GM23338 (cell line): ENCODE measurements at places on chromosomes 2 and 18. TPM values are rescaled to one million over a fixed set of nuclear protein-coding genes. Genes with fewer than 3 reads are reported as not detected.

TRIM54 gene
- 3.3 and 4.5 TPM in 2 replicates for total RNA-seq

GRCh38 chr2:172169611-172170010 lies 66.9 kb upstream of the DLX2 start:
- H3K4me1 ChIP-seq: peaks cover 14% of the 10 kb centered on the region
- DNase-seq: no peak
- no peaks in the 10 kb centered on the region for H3K36me3 ChIP-seq
- no peak overlapping the region for H3K4me3 ChIP-seq
- H3K27ac ChIP-seq: no peak overlapping the region

- H3K27ac ChIP-seq: no peak overlapping the region
- H3K27me3 ChIP-seq: no peaks in the 10 kb centered on the region
- H3K4me3 ChIP-seq: no peak overlapping the region
Measured at GRCh38 chr2:18814387-18814786, 225.0 kb upstream of the NT5C1B start.

GRCh38 chr18:75210274-75211001 lies at the start of gene TSHZ1:
TSHZ1 (plus strand) TSS chr18:75210797; CDS start chr18:75211877, 1,080 bp downstream.
- H3K36me3 ChIP-seq: no peaks in the 10 kb centered on the region
- peaks cover 38% of the 10 kb centered on the region for H3K4me1 ChIP-seq
- DNase-seq: peak; percentile 80

DNA sequence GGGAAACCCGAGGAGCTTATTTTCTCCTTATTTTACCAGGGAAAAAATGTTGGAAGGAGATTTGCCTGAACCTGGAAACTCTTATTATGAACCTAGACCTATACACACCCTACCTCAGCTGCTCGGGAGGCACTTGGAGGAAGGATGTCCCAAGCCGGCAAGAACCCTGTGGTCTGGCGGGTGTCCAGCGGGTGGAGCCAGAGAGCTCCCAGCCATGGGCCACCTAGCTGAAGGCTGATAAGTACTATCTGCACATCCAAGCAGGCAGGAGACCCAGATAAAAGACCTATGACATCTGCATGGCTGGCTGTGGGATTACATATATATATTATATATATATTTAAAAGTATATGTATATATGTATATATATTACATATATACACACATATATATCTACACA lies 1.1 kb upstream of the SLC14A1 start:
- no peaks in the 10 kb centered on the region for H3K36me3 ChIP-seq
- no peaks in the 10 kb centered on the region for H3K4me1 ChIP-seq
- no peak overlapping the region for H3K27ac ChIP-seq
- DNase-seq: peak; percentile 87

DNA sequence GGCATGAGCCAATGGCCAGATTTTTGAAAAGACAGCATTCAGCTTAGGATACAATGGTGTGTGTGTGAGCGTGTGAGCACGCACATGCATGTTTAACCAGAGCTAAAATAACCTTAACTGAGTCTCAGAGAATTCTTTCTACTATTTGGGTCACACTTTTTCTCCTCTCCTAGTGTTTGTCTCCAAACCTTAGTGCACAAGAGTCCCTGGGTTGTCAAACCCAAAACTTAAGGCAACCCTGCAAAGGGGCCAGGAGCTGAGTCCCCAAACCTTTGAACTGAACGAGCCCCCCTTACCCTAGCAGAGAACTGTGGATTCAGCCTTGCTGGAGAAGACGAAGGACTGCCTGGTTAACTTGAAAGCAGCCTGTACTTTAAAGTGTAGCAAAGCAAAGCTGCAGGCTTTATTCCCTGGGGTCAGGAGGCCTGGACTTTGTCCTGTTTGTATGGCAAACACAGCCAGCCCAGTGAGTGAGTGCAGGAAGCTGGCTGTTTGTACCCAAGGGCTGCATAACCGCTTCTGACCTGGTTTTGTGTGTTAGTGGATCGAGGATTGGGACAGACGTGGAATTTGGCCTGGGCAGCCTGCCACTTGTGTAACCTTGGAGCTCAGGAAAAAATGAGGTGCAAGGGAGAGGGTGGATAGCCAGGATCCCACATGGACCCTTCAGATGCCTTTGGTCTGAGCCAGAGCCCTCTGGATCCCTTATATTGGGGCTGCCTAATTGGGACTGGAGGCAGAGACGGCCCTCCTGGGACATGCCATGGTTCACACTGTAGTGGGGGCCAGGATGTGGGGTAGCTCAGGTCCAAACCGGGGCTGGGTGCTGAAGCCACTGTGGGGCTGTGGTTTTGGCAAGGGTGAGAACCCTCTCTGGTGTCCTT lies 6.4 kb upstream of the PSMD1 start:
- no peaks in the 10 kb centered on the region for H3K36me3 ChIP-seq
- H3K27ac ChIP-seq: no peak overlapping the region
- peaks cover 24% of the 10 kb centered on the region for H3K27me3 ChIP-seq
- peaks cover 5% of the 10 kb centered on the region; the same call in 1 of the 2 replicates for H3K4me1 ChIP-seq
- no peak for DNase-seq
- H3K4me3 ChIP-seq: no peak overlapping the region

IL1R2 gene
- total RNA-seq: not detected in 2 replicates

DNA sequence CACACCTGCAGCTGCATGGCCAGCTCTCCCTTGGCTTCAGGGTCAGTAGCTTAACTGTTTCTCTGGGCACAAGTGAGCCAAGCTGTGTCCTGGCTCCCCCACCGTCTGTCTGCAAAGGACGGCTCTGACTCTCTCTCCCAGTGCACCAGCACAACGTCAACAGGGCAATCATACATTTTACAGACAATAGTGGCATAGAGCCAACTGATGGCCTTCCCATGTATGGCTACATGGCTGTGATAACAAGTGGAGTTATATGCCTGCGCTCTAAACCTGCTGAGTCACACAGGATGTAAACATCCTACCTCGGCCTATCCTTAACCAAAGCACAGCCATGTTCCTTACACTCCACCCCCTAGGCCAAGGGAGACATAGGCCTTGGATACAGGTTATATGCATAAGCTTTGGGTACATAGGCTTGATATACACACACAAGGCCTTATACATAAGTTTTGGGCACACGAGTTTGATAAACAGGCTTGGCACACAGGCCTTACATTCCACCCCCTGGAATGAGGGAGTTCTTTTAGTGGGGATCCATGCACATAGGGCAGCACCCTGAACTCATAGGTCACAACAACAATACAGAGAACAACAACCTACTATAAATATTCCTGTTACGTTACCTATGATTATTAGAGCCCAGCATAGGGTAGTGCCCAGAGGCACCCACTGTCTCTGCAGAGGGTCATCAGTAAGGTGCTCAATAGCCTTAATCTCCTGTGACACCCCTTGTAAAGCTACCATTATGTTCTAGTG lies 17.7 kb downstream of the PHOSPHO2 start:
- H3K4me3 ChIP-seq: no peak overlapping the region
- 0 out of 2 replicates have a peak, but pooled peaks cover 3% of the 10 kb centered on the region for H3K36me3 ChIP-seq
- no peaks in the 10 kb centered on the region for H3K27me3 ChIP-seq
- H3K4me1 ChIP-seq: no peaks in the 10 kb centered on the region

- H3K27ac ChIP-seq: no peak overlapping the region
- H3K4me3 ChIP-seq: peak overlapping the region; percentile 83
- DNase-seq: peak; percentile 74
- H3K4me1 ChIP-seq: peaks cover 10% of the 10 kb centered on the region
- peaks cover 9% of the 10 kb centered on the region for H3K27me3 ChIP-seq
- H3K36me3 ChIP-seq: no peaks in the 10 kb centered on the region
Measured at GRCh38 chr2:173076581-173077345, 1.1 kb downstream of the MAP3K20 start.

SULT1C2 gene
- 0.69 and 1.9 TPM in 2 replicates for total RNA-seq

DNA sequence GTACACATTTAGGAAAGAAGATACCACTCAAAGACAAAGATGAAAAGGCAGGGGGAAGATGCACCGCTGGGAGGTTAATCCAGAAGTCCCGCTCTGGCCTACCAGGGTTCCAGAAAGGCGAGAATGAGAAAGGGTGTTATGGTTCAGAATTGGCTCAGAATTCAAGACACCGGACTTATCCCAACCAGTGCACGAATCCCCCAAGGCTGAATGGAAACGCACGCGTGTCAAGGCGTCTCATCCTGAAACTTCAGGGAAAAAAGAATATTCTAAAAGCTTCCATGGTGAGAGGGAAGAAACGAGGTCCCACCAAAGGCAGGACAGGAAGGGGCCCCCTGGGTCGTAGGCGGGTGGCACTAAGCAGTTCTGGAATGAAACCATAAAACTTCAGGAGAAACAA lies 71.9 kb downstream of the SLC66A2 start:
- no peak overlapping the region for H3K27ac ChIP-seq
- H3K4me3 ChIP-seq: no peak overlapping the region
- no peaks in the 10 kb centered on the region for H3K4me1 ChIP-seq
- H3K36me3 ChIP-seq: no peaks in the 10 kb centered on the region
- no peak for DNase-seq

DNA sequence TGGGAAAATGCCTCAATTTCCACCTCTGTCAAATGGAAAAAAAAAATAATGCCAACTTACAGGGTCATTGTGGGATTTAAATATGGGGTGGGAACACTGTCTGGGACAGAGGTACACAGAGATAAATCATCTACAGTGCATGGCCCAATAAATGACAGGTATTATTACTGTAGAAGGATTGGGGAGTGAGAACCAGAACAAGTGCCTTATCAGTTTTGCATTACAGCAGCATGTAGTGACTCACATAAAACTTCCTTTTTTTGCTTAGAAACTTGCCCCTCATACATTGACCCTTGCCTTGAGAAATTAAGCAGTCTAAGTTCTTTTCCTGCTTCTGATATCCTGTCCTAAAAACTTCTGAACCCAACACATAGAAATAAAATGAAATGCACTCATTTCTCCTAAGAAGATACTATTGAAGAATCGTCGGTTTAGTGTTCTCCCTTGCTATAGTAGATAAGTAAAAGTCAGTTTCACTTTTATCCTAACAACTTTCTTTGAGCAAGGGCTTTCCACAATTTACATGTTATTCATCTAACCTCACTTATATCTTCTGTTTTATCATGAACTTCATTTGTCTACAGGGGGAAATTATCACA lies 121.0 kb upstream of the HAAO start:
- H3K4me1 ChIP-seq: no peaks in the 10 kb centered on the region
- H3K4me3 ChIP-seq: no peak overlapping the region
- H3K27me3 ChIP-seq: no peaks in the 10 kb centered on the region

GRCh38 chr18:51229328-51229727 lies 31.8 kb upstream of the MEX3C start:
- DNase-seq: no peak
- H3K4me3 ChIP-seq: no peak overlapping the region
- H3K27ac ChIP-seq: no peak overlapping the region
- H3K4me1 ChIP-seq: no peaks in the 10 kb centered on the region

OXER1 gene
- 0.31 and 0.69 TPM in 2 replicates for total RNA-seq

EIF5B gene
- total RNA-seq: 32.5 and 34.2 TPM in 2 replicates

DNA sequence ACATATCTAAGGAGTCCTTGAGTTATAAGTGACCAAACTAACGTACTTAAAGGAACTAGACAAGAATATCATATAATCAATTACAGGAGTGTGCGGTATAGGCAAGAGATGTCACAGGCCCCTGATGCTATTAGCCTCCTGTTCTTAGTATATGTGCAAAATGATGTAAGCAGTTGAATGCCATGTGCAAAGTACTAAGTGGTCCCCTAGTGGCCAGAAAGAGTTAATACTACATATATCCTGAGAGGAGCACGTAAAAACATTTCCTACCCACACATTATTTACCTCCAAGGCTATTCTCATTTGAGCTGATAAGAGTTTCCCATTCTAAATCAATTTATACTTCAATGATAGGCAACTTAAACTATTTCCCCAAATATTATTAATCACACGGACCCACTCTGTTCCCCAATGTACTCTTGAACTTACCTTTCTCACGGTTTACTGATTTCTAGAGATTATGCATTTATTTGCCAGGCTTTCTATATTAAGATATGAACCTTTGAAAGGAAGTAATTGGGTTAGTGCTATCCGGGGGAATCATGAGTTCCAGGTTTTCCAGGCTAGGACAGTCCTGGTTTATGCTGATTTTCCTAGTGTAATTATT lies 158.0 kb upstream of the KLHL14 start:
- no peaks in the 10 kb centered on the region for H3K27me3 ChIP-seq
- H3K4me3 ChIP-seq: no peak overlapping the region
- H3K27ac ChIP-seq: no peak overlapping the region
- peaks cover 5% of the 10 kb centered on the region; the same call in 1 of the 2 replicates for H3K36me3 ChIP-seq

DNA sequence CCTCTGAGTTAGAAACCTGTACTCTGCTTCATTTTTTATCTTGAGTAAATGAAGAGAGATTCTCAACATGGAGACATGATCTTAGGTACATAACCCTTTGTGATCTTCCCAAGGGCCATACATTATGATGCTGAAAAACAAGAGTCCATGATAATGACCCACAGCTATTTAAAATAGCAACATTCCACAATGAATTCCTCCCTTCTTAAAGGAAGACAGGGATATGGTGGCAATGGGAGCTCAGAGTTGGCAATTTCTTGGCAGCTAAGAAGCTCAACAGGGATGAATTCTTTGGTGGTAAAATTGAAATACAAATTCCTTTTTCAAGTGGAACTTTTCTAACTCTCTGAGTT lies 638.5 kb downstream of the CNTNAP5 start:
- H3K27me3 ChIP-seq: no peaks in the 10 kb centered on the region
- peaks cover 13% of the 10 kb centered on the region for H3K4me1 ChIP-seq
- no peaks in the 10 kb centered on the region for H3K36me3 ChIP-seq
- no peak overlapping the region; the same call in 1 of the 2 replicates for H3K27ac ChIP-seq

MC5R gene
- total RNA-seq: 0.54 TPM in 1 of 2 replicates, not detected in the other

GRCh38 chr2:84493514-84493913 lies 22.8 kb upstream of the DNAH6 start:
- H3K27ac ChIP-seq: no peak overlapping the region
- peak; percentile 37 for DNase-seq
- no peak overlapping the region for H3K4me3 ChIP-seq
- no peaks in the 10 kb centered on the region for H3K36me3 ChIP-seq
- no peaks in the 10 kb centered on the region for H3K27me3 ChIP-seq

DNA sequence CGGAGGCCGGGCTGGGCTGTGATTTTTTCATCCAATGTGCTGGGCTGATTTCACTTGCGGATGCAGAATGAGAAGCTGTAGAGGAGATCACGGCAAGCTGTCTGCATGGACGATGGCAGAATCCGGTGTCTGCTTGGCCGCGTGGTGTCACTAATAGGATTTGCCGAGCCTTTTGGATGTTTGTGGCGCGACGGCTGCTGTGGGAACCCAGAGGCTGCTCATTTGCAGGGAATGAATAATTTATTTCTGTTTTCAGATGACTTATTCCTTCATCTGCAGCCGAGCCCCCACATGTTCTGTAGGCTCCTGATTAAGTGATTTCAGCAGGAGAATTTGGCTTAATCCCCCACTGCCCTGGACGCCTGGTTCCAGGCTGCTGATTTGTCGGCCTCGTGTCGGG lies 62.6 kb downstream of the ODC1 start:
- H3K27me3 ChIP-seq: no peaks in the 10 kb centered on the region
- H3K27ac ChIP-seq: no peak overlapping the region
- H3K36me3 ChIP-seq: no peaks in the 10 kb centered on the region
- DNase-seq: no peak

EGR4 gene
- total RNA-seq: not detected in 2 replicates

CXCR1 gene
- not detected in 2 replicates for total RNA-seq

- no peak for DNase-seq
- H3K27ac ChIP-seq: no peak overlapping the region
Measured at GRCh38 chr2:95027369-95027720, 1.8 kb downstream of the MAL start.

GRCh38 chr2:67399144-67399543 lies 2.0 kb downstream of the ETAA1 start:
- no peak for DNase-seq
- H3K4me3 ChIP-seq: peak overlapping the region; percentile 72; the same call in 1 of the 2 replicates
- no peak overlapping the region for H3K27ac ChIP-seq
- no peaks in the 10 kb centered on the region for H3K27me3 ChIP-seq
